ENCODE measurements at places on chromosomes 4 and X. TPM values are rescaled to one million over a fixed set of nuclear protein-coding genes. Genes with fewer than 3 reads are reported as not detected.

DNA sequence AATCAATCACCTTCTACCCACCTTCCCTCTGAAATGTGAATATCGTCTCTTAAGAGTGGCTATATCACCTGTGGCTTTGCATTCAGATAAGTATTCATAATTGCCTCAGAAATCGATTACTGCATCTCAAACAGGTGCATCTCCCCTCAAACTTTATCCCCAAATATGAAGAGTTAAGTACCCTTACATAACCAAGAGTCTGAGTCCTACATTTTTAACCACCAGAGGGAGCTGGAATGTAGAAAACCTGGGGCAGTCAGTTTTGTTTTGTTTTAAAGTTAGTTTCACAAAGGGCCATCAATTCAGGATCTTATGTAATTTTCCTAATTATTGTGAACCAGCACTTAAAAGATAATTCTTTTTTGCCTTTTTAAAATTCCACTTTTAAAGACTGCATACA, 5.7 kb downstream of the TCEANC start:
- H3K4me1 ChIP-seq = peaks cover 16% of the 10 kb centered on the region
- H3K27me3 ChIP-seq = no peaks in the 10 kb centered on the region
- H3K36me3 ChIP-seq = no peaks in the 10 kb centered on the region
- no peak overlapping the region for H3K4me3 ChIP-seq
- DNase-seq = no peak
- no peak overlapping the region for H3K27ac ChIP-seq

DNA sequence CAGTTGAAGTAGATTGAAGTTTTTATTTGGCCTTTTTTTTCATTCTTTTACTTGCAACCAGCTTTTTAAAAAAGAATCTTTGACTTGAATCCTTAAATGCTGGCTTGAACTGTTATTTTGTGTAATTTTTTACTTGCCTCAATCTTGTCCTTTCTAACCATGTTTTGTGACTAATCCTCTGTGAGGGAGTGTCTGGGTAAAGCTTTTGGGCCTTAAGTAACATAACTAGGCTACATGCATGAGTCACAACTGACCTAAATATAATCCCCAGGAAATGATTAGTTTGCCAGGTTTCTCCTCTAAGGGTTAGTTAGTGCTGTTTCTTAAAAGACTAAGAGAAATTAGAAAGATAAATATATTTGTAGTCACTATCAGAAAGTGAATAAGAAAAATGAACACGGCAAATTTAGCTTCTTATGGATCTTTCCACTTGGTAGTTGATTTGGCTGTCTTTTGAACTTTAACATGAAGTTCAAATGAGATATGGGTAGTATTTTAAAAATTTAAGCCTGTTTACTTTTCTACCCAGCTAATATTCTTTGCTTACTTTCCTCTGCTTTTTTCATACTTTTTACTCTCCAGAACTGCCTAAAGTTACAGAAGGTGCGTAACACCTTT, 13.0 kb downstream of the EXOC1 start:
- H3K27me3 ChIP-seq = no peaks in the 10 kb centered on the region
- peaks cover 22% of the 10 kb centered on the region for H3K36me3 ChIP-seq
- H3K27ac ChIP-seq = no peak overlapping the region
- DNase-seq = no peak
- no peak overlapping the region for H3K4me3 ChIP-seq
- peaks cover 17% of the 10 kb centered on the region for H3K4me1 ChIP-seq

- no peak for DNase-seq
- no peak overlapping the region for H3K4me3 ChIP-seq
- H3K36me3 ChIP-seq = no peaks in the 10 kb centered on the region
- H3K27ac ChIP-seq = no peak overlapping the region
Observed at GRCh38 chr4:24881508-24882196, 31.2 kb downstream of the CCDC149 start.

DNA sequence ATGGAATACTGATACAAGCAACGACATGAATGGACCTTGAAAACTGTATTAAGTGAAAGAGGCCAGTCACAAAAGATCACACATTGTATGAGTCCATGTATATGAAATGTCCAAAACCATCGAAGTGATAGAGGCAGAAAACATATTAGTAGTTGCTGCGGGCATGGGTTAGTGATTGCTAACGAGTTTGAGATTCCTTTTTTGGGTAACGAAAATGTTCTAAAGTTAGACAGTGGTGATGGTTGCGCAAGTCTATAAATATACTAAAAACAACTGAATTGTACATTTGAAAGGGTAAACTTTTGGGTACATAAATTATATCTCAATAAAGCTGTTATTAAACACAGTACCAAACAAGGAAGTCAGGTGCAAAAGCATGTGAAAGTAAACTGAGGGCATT, 234.5 kb downstream of the FBXW7 start:
- no peaks in the 10 kb centered on the region for H3K4me1 ChIP-seq
- H3K27me3 ChIP-seq = no peaks in the 10 kb centered on the region
- H3K36me3 ChIP-seq = no peaks in the 10 kb centered on the region
- no peak overlapping the region for H3K4me3 ChIP-seq
- no peak for DNase-seq

DNA sequence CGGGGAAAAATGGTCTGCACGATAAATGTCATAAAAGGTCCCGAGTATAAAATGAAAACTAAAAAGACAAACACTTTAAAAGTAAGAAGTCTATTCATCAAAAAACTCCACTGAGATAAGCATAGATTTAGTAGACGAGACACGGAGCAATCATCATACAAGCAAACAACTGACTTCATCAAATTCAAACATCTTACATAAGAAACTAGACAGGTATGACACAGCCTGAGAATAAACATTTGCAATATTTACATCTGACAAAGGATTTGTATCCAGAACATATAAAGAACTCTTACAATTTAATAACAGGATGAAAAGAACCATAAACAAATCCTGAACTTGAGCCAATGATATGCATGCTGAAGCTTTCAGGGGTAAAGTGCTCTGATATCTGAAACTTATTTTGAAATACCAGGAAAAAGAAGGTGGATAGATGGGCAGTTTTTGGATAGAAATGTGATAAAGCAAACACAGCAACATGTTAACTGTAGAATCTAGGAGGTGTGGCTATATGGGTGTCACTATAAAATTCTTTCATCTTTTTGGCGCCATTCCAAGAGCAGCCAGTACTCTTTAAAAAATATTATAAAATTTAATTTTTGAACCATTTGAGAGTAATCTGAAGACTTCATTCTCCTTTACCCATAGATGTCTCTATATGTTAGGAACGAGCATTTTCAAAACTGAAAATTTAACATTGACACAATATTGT, 12.0 kb downstream of the MPP1 start:
- no peak for DNase-seq
- H3K36me3 ChIP-seq = no peaks in the 10 kb centered on the region
- no peaks in the 10 kb centered on the region for H3K4me1 ChIP-seq
- H3K27ac ChIP-seq = no peak overlapping the region
- no peaks in the 10 kb centered on the region for H3K27me3 ChIP-seq

DNA sequence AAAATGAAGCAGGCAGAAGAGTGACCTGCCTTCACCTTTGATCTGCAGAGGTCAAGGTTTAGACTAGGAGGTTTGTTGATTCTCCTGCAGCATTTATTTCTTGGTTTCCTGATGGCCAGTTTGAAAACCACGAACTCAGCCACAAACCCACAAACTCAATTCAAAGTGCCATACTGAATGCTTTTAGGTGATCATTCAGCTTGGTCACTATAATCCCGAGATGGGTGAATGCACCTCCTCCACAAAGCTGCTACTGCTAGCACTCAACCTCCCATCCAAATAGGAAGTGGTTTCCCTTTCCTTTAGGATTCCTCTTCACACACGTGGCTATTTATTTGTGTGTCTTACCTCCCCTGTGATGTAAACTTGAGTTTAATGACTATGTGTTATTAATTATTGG, 225.2 kb downstream of the MID1 start:
- H3K27me3 ChIP-seq = no peaks in the 10 kb centered on the region
- no peaks in the 10 kb centered on the region for H3K4me1 ChIP-seq
- no peaks in the 10 kb centered on the region for H3K36me3 ChIP-seq
- H3K4me3 ChIP-seq = no peak overlapping the region
- no peak for DNase-seq

DNA sequence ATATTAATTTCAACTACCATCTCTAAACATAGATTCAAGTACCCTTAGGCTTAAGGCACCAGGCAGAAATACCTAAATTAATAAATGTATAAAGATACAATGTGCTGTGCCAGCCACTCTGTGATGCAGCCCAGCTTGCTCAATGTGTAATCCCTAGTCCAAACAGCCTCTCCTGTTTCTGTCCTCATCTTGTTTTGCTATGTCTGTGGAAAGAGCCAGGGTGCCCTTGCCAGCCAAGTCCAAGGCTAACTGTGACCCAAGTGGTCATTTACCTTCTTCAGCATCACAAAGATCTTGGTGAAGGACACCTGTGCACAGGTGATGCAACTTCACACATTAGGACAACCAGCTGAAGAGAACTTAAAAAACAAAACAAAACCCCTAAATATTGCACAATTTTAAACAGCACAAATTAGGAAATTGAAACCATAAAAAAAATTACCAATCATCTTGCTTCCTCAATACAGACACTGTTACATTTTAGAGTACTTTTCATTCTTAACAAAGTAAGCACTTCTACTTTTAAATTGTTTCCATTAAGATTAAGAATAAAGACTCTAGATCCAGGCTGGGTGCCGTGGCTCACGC, 89.6 kb downstream of the C4orf51 start:
- H3K4me1 ChIP-seq = no peaks in the 10 kb centered on the region
- H3K36me3 ChIP-seq = peaks cover 27% of the 10 kb centered on the region
- H3K4me3 ChIP-seq = no peak overlapping the region
- no peak overlapping the region for H3K27ac ChIP-seq
- DNase-seq = no peak

GRCh38 chr4:83582289-83582785, 46.4 kb downstream of the GPAT3 start:
- DNase-seq = peak; percentile 76
- H3K4me3 ChIP-seq = no peak overlapping the region
- no peaks in the 10 kb centered on the region for H3K27me3 ChIP-seq
- H3K4me1 ChIP-seq = peaks cover 9% of the 10 kb centered on the region
- H3K27ac ChIP-seq = no peak overlapping the region
- H3K36me3 ChIP-seq = no peaks in the 10 kb centered on the region

DNA sequence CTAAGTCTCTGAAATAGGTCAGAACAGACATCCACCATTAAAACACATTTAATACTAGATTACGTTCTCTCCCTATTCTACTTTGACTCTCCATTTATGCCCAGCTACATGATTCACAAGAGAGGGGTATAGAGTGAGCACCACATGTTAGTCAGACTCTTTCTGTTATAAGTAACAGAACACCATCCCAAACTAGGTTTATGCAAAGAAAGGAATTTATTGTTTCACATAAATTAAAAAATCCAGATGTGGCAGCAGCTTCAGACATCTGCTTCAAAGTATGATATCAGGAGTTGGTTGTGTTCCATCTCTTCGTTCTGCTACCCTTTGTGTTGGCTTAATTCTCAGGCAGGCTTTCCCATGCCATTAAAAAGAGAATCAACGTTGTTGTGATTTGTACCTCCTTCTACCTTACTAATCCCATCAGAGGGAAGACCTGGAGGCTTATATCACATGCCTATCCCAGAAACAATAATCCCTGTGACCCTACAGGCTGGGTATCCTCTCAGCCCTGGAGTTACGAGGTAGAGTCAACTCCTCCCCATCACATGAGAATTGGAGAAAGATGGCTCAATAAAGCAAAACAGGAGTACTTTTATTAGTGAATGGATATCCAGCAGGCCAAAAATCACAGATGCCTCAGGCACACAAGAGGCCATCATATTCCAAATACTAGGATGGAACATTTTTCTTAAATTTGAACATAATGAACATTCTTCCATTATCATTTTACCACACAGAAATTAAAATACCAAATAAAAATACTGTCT, 163.2 kb downstream of the SLC7A11 start:
- no peaks in the 10 kb centered on the region for H3K36me3 ChIP-seq
- H3K27me3 ChIP-seq = no peaks in the 10 kb centered on the region
- H3K27ac ChIP-seq = no peak overlapping the region
- H3K4me1 ChIP-seq = no peaks in the 10 kb centered on the region
- H3K4me3 ChIP-seq = no peak overlapping the region

DNA sequence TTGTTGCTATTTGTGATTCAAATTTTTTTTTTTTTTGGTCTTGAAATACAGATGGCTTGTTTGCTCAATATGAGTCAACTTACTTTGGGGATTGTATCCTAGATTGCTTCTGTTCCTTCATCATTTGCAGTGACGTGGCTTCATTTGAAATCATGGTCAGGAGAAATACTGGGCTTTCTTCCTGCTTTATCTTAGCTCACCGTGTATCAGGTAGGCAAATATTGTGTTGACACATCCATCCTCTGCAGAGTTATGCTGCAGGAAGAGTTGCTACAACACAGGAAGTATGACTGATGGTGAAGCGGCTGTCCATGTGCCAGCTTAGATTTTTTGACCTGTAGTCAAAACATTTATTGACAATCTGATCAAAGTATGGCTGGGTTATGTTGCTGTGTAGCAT, 232.2 kb downstream of the C4orf33 start:
- H3K36me3 ChIP-seq = no peaks in the 10 kb centered on the region
- no peak overlapping the region for H3K4me3 ChIP-seq
- H3K27me3 ChIP-seq = no peaks in the 10 kb centered on the region
- no peak overlapping the region for H3K27ac ChIP-seq
- no peak for DNase-seq

- H3K27ac ChIP-seq = no peak overlapping the region
- peaks cover 13% of the 10 kb centered on the region for H3K4me1 ChIP-seq
- no peaks in the 10 kb centered on the region for H3K36me3 ChIP-seq
- H3K27me3 ChIP-seq = no peaks in the 10 kb centered on the region
- H3K4me3 ChIP-seq = no peak overlapping the region
Observed at GRCh38 chr4:169263791-169264392, 6.9 kb downstream of the SH3RF1 start.

DNA sequence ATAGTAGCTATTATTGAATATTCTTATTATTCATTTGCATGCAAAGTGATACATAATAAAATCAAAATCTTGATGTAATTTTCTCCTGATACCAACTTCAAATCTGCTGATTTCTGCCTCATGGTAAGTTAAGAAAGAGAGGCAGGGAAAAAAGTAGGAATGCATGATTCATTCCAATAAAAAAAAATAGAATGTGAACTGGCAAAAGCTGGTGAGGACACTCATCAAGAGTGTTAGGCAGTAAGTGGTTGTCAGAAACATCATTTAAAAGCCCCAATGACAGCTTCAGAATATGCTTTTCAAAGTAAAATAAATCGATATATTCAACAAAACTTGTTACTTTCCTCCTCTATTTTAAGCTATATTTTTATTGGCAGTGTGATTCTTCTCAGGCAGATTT, 979.1 kb downstream of the TECRL start:
- H3K4me3 ChIP-seq = no peak overlapping the region
- no peak overlapping the region for H3K27ac ChIP-seq
- no peaks in the 10 kb centered on the region for H3K27me3 ChIP-seq
- H3K4me1 ChIP-seq = no peaks in the 10 kb centered on the region

- DNase-seq = no peak
- H3K4me1 ChIP-seq = no peaks in the 10 kb centered on the region
- no peaks in the 10 kb centered on the region for H3K36me3 ChIP-seq
Observed at GRCh38 chr4:148405161-148405893, 36.9 kb downstream of the NR3C2 start.

PAGE4 gene
- total RNA-seq = not detected

ZNF711 gene
- 26.5 TPM for total RNA-seq

CXCL11 gene
- total RNA-seq = 0.61 TPM

ITIH6 gene
- total RNA-seq = not detected

OCIAD1 gene
- total RNA-seq = 119 TPM

FAT1 gene
- total RNA-seq = 7.1 TPM

All from adrenal gland (tissue), 19 donors.